ENCODE measurements at places on chromosomes 5 and 9.
A peak's percentile ranks its signal among the peaks of the same experiment; 100 is the strongest.

GRCh38 chr9:121929893-121930875 lies 162.9 kb downstream of the TTLL11 start:
- DNase-seq: no peak

DNA sequence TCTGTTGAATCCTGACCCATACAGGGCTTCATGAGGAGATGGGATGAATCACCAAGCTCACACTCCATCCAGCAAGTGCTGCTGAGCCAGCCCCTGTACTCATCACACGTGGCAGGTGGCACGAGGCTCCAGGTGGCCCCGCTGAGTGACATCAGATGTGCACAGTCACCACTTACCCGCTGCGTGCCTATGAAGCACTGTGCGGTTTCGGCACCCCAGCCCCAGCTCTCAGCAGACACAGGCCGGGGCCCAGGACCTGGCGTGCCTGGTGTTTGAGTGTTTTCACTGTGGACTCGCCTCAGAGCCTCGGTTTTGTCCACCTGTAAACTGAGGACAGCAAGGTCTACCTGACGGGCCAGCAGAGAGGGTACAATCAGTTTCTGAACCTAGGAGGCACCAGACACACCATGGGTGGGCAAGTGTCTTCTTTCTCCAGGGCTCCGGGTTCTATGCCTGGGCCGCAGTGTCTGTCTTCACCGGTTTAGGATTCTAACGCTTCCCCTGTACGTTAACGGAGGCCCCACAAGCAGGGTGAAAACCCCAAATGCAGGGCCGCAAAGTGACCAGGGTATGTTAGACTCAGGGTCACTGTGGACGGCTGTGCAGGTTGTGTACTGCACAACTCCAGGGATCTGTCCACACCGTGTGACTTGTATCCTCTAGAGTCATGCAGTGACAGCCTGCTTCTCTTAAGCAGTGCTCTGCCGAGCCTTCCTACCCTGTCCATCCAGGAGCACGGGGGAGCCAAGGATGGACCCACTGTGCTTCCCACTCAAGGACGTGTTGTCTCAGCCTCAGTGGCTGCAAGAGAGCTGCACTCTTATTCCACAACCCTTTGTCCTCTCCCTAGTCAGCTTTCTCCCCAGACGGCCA lies 44.3 kb upstream of the COL5A1 start:
- no peak for DNase-seq

- no peak for DNase-seq
Observed at GRCh38 chr9:86079421-86079831, 19.9 kb downstream of the GOLM1 start.

- DNase-seq: no peak
Observed at GRCh38 chr9:105295986-105296385, 51.5 kb downstream of the SLC44A1 start.

DNA sequence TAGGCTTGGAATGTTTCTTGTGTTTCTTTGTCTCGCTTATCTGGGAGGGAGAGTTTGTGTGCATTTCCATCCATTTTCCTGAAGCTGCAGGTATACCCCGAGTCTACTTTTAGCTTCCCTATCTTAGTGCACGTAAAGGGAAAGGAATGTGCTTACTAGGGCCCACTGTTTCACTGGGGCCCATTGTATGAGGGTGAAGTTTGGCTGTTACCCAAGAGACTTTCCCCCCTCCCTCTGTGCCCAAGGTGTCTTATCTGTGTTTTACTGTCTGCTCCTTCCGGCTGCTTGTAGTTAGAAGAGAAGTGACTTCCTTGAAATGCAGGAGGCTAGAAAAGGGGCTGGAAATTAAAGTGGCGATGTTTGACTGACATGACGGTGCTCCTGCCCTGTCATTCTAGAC lies 12.1 kb upstream of the BTNL3 start:
- DNase-seq: no peak

DNA sequence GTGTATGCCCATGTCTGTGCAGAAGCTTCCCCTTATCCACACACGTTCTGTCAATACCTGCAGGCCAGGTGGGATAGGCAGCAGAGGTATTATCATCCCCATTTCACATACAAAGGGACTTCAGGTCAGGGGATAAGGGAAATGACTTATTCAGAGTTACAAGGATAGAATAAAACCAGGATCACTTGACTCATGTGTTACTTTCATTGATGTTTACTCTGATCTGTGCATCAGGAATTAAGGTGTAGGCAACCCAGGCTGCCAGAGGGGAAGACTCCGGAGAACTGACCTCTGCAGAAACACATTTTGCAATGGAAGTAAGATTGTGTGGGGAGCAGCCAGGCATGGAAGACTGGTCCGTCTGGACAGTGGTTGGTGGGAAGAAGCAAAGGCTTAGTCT lies 74.2 kb upstream of the FSTL4 start:
- DNase-seq: no peak

DNA sequence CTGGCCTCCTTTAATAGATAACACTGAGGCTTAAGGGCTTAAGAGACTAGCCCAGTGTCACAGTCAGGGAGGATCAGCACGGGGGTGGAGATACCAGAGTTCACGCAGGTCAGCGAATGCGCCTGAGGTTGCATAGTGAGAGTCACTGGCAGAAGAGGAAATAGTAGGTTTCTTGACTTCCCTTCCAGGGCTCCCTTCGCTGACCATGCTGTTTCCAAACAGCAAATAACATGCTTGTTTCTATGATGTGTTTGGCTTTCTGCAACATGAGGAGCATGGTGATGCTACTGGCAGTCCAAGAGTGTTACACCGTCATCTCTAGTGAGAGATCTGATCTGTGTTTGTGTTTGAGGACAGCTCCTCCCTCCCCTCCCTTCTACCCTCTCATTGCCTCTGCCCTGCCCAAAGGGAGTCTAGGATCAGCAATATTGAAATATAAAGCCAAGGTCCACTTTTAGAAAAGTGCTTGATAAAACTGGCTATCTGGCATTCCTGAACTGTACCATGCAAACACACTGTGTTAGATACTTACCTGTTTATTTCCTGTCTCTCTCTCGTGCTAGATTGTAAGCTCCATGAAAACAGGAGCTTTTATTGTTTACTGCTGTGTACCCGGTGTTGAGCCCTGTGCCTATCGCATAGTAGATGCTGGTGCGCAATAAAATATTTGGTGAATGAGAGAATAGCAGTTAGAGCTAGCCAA lies 12.3 kb downstream of the TLE4 start:
- DNase-seq: peak; percentile 99
